SK-N-SH (cell line): ENCODE measurements at places on chromosomes 3 and 15. TPM values are rescaled to one million over a fixed set of nuclear protein-coding genes. Genes with fewer than 3 reads are reported as not detected.
A peak's percentile ranks its signal among the peaks of the same experiment; 100 is the strongest.

GRCh38 chr3:12268049-12268735, 20.7 kb upstream of the PPARG start:
- no peak for DNase-seq

- no peak for DNase-seq
Observed at GRCh38 chr3:46895761-46896160, 18.2 kb downstream of the PTH1R start.

- DNase-seq, result no peak
Observed at GRCh38 chr3:151016478-151016795, 43.9 kb upstream of the CLRN1 start.

DNA sequence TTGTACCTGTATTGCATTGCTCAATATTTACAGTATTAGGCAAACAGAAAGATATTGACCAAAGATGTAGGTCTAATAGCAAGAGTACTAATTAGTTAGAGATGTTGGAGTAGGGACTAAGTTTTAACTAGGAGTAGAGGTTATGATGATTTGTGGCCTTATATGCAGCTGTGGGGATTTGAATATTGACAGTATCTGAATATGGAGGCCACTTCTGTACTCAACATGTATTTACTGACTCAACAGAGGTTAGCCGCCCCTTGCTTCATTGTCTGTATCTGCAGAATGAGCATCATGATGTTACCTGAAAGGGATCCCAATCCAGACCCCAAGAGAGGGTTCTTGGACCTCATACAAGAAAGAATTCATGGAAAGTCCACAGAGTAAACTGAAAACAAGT, 49.6 kb upstream of the LRTM1 start:
- no peak for DNase-seq

GRCh38 chr15:99390667-99391066, 139.4 kb downstream of the LRRC28 start:
- DNase-seq, result no peak

DNA sequence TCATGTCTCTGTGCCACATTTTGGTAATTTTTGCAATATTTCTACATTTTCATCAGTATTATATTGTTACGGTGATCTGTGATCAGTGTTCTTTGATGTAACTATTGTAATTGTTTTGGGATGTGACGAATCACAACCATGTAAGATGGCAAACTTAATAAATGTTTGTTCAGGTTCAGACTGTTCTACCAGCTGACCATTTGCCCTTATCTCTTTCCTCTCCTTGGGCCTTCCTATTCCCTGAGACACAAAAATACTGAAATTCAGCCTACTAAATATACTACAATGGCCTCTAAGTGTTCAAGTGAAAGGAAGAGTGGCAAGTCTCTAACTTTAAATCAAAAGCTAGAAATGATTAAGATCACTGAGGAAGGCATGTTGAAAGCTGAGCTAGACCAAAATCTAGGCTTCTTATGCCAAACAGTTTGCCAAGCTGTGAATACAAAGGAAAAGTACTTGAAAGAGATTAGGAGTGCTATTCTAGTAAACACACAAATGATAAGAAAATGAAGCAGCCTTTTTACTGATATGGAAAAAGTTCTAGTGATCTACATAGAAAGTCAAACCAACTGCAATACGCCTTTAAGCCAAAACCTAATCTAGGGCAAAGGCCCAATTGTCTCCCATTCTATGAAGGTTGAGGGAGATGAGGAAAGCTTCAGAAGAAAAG, 952.8 kb downstream of the ROBO1 start:
- DNase-seq, result no peak

DNA sequence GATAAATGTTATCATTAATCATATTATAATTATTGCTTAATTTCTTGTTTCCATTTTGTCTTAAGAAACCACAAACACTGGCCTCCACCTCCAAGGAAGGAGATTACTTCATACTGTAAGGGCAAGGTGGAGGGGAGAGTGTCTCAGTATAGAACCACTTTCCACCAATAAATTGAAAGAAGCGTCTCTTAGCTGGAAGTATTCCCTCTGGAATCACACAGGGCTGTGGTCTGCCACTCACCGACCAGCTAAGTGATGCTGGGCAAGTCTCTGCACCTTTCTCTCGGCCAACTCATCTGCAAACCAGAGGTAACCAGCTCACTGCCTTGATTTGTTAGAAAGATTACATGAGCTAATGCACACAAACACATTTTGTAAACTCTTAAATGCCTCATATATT, 63.1 kb downstream of the EIF4E3 start:
- DNase-seq, result no peak

GRCh38 chr3:110456001-110456400, 615.6 kb upstream of the NECTIN3 start:
- no peak for DNase-seq

GRCh38 chr3:120741320-120741719, 996 bp downstream of the RABL3 start:
- DNase-seq, result peak; percentile 6

DNA sequence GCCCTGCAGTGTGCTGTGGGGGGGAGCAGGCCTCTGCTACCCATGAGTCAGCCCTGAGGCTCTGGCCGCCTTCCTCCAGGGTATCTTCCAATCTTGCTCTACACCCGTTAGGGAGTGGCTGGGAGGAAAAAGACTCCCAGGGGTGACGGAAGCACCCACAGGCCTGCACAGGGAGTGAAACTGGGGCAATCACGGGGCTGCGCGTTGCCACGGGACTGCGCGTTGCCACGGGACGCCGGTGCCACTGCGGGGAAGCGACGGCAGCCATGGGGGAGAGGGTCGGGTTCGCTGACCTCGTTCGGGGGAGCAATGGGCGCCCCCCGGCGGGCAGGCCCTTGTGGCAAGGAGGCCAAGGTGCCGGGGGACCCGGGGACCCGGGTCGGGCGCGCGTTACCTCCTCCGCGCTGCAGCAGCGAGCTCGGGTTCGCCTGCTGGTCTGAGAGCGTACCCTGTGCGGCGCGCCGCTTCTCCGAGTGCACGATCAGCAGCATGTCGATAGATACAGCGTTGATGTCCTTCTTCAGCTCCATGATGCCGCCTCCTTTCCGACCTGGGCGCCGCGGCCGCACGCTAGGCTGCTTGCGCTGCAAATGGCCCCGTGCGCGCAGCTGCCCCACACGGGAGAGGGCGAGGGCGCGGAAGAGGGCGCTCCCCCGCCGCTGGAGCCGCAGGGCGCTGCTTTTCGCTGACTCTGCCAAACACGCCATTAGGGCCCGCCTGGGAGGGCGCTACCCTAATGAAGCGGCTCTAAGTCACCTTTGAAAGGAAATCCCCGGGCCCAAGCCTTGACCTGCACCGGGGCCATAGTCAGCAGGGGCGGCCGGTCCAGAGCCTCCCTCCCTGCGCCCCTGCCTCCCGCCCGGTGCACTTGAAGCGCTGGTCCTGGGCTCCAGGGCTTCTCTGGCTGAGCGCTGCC, at the start of gene KY:
Gene KY, minus strand, starts transcription at position 592 of the 916 bp plus-strand sequence. Its CDS starts 62 bp downstream, at position 530.
- DNase-seq, result peak; percentile 83

DNA sequence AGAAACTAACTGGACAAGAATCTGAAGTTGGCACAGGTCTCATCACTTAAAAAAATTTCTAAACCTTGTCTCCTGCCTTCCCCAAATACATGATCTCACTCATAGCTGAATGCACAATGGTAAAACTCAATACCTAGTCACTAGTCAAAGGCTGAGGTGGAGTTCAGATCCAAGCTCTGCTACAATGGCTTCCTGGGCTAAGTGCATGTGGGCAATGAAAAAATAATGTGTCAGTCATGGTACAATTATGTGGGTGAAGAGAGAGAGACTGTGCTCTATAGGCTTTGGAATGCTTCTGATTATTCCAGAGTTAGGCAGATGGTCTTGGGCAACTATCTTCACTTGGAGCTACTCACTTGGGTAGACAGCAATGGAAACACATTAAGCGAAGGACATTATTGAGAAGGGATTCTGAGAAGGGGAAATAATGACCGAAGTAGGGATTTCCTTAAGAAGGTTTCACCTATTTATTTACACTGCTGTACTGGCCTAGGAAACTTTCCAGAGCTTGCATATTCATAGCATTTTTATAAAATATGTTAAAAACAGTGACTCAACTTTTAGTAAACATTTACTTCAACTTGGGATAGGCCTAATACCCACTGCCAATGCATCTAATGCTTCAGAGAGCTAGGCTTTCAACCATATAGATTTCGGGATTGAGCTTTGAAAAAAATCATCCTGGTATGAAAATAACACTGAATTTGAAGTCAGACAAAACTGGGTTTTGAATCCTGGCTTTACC, 58.7 kb upstream of the PLXND1 start:
- DNase-seq, result no peak

DNA sequence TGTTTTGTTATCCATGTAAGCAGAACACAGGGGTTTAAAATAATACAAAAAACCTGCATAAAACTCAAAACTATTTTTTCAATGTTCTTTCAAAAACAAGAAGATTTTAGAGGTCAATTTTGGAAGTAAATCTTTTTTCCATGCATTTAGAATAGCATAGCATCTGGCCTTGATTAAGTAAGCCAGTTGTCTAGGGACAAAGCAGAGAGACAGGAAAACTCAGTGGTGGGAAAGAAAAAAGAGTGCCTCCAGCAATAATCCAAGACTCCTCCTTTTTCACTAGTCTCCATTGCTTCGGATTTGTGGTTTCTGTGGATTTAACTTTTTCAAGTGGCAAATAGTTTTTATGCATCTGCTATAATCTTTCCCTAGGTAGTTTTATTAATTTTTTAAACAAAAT, 88.9 kb downstream of the SUCNR1 start:
- DNase-seq, result no peak

DNA sequence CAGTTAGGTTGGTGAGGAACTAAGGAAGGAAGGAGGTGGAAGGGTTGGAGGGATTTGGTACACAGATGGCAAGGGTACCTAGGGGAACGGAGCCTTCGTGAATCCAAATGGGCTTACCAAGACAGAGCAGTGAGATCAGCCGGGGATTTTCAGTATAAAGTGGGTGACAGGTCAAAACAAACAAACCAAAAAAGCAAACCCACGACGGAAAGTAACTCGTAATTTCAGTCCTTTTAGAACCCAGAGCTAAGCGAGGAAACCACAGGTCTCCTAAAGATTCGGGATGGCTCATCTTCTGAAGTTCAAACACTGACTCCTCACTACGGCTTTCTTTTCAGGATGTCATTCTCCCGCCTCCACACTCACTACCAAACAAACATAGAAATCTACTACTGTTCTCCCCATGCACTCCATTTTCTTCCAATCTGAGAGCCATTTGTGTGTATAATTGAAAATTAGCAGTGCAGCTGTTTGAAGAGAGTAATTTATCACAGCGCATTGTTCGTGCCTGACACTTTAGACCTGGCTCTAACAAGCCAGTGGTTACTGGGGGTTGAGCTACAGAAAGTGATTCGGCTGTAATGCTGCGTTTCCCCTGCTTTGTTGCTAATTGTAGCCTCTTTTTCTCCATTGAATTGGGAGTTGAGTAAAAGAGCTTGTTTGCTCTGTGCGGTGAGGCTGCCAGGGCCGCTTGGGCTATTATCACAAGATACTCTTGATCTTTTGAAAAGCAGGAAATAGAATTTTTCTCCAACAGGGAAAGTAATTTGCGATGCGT, 64.7 kb upstream of the CCDC39 start:
- peak; percentile 2 for DNase-seq

DNA sequence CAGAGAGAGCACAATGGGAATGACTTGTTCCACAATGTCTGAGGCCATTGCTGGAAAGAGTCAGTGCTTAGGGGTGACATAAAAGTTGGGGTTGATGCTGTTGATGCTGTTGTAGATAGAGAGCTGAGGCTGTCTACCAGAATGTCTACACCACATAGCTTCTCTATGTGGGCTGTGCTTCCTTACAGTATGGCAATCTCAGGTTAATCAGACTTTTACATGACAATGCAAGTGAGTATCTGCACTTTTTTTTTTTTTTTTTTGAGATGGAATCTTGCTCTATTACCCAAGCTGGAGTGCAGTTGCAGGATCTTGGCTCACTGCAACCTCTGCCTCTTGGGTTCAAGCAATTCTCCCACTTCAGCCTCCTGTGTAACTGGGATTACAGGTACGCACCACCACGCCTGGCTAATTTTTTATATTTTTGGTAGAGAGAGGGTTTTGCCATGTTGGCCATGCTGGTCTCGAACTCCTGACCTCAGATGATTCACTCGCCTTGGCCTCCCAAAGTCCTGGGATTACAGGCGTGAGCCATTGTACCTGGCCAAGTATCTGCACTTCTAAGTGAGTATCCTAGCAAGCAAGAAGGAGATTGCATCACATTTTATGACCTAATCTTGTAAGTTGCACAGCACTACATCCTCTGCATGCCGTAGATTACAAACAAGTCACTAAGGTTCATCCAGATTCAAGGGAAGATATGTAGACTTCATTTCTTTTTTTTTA, 28.7 kb downstream of the DLEC1 start:
- no peak for DNase-seq

- DNase-seq, result peak; percentile 52
Observed at GRCh38 chr3:13346481-13347389, 73.4 kb downstream of the NUP210 start.

GRCh38 chr3:195042743-195043606, 228.0 kb downstream of the XXYLT1 start:
- no peak for DNase-seq

- no peak for DNase-seq
Observed at GRCh38 chr3:72574144-72574543, 274.1 kb downstream of the SHQ1 start.

DNA sequence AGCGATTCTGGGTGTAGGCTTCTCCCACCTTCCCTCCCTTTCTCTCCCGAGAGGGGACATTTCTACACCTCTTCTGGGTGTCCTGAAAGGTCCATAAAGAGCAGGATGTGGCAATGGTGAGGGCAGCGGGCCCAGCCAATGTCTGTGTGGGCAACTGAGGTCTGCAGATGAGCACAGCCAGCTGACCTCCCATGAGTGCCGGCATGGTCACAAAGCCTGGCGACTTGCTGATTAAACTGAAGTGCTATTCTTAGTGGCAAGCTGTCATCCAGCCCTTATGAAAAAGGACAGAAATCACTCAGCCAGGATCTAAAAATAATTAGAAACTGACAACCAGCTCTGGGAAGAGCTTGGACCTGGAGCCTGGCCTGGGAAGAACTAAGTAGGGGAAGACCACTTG, 124.3 kb upstream of the RGMA start:
- DNase-seq, result no peak

- no peak for DNase-seq
Observed at GRCh38 chr15:67030036-67030762, 35.2 kb upstream of the SMAD3 start.

Gene HYAL3
- polyA plus RNA-seq, result 7.8 and 8.4 TPM in 2 replicates

Gene GOLGA8Q
- polyA plus RNA-seq, result 0.28 and 0.47 TPM in 2 replicates

Gene CNBP
- polyA plus RNA-seq, result 240 and 279 TPM in 2 replicates

Gene GP9
- not detected in 2 replicates for polyA plus RNA-seq

Gene EPHB1
- 0.84 and 1.2 TPM in 2 replicates for polyA plus RNA-seq

Gene ARHGAP31
- 4.4 and 7.7 TPM in 2 replicates for polyA plus RNA-seq

Gene MUC13
- polyA plus RNA-seq, result not detected in 2 replicates

Gene KLHL40
- polyA plus RNA-seq, result not detected in 2 replicates

Gene CYP1A2
- not detected in 2 replicates for polyA plus RNA-seq

Gene SEMA5B
- polyA plus RNA-seq, result 0.43 and 0.75 TPM in 2 replicates
